IPS DF 6.9 (cell line): ENCODE measurements at places on chromosomes 5 and 9.

DNA sequence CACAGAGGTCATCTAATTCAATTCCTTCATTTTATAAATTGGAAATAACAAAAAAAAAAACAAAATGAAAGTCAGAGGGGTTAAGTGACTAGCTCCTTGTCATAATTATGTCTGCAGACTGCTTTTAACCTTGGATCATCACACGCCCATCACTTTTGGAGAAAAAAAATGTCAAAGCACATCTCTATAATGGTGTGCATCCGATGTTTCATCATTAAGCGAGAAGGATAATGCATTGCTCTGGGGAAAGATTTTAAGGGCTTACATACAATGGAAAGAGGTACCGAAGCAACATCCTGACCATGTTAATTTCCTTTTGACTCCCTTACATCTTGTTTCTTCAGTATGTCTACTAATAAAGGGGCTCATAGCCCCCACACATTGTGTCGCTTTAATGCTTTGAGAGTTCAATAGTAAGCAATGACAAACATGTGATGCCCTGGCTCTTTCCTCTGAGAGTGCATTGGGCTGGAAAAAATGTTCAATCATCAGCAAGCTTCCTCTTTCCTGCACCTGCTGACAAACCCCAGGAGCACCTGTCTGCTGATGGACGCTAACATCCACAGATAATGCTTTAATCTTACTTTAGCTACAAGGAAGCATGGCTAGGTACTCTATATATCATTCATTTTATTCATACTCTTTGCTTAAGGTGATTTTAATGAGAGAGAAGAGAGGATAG lies 242.2 kb downstream of the SMARCA2 start:
- H3K4me1 ChIP-seq: no peaks in the 10 kb centered on the region
- DNase-seq: no peak

- no peak overlapping the region for H3K4me3 ChIP-seq
- no peaks in the 10 kb centered on the region for H3K36me3 ChIP-seq
- H3K27ac ChIP-seq: no peak overlapping the region
- no peaks in the 10 kb centered on the region for H3K4me1 ChIP-seq
Measured at GRCh38 chr5:79346420-79346824, 110.5 kb downstream of the JMY start.

- no peaks in the 10 kb centered on the region for H3K36me3 ChIP-seq
- DNase-seq: no peak
- H3K27me3 ChIP-seq: no peaks in the 10 kb centered on the region
- no peaks in the 10 kb centered on the region for H3K4me1 ChIP-seq
Measured at GRCh38 chr9:110820381-110820780, 151.8 kb downstream of the MUSK start.

DNA sequence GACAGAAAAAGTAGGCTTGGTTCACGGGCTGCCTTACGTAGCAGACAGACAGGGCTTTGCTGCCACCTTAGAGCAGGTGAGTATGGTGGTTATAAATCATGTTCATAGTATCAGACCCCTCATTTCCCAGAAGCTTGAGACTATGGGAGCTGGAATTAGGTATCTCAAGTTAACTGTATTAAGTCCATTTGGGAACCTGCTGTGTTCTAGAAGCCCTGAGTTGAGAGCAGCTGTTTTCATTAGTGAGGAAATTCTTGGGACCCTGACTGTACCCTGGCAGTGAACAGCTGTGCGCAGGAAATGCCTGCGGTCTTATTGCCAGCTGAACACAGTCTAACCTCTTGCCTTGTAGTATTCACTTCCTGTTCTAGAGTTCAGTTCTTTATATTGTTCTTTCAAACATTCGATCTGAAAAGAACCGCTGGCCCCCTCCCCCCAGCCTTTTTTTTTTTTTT lies 29.8 kb downstream of the UGCG start:
- no peak overlapping the region for H3K4me3 ChIP-seq
- no peaks in the 10 kb centered on the region for H3K27me3 ChIP-seq
- no peak for DNase-seq

GRCh38 chr9:93302586-93303257 lies 118.8 kb downstream of the WNK2 start:
- no peak overlapping the region for H3K4me3 ChIP-seq
- no peak overlapping the region for H3K27ac ChIP-seq
- H3K4me1 ChIP-seq: no peaks in the 10 kb centered on the region; the same call in 1 of the 2 replicates
- no peak for DNase-seq
- H3K36me3 ChIP-seq: no peaks in the 10 kb centered on the region; the same call in 1 of the 2 replicates

- H3K27ac ChIP-seq: no peak overlapping the region
- DNase-seq: no peak
- no peak overlapping the region for H3K4me3 ChIP-seq
- H3K36me3 ChIP-seq: no peaks in the 10 kb centered on the region
Measured at GRCh38 chr5:125699860-125700259, 723.3 kb upstream of the GRAMD2B start.

GRCh38 chr5:1463326-1464095 lies 18.3 kb upstream of the SLC6A3 start:
- no peaks in the 10 kb centered on the region for H3K4me1 ChIP-seq
- no peaks in the 10 kb centered on the region for H3K27me3 ChIP-seq
- no peak overlapping the region for H3K27ac ChIP-seq
- no peak overlapping the region for H3K4me3 ChIP-seq
- no peak for DNase-seq
- H3K36me3 ChIP-seq: peaks cover 47% of the 10 kb centered on the region

DNA sequence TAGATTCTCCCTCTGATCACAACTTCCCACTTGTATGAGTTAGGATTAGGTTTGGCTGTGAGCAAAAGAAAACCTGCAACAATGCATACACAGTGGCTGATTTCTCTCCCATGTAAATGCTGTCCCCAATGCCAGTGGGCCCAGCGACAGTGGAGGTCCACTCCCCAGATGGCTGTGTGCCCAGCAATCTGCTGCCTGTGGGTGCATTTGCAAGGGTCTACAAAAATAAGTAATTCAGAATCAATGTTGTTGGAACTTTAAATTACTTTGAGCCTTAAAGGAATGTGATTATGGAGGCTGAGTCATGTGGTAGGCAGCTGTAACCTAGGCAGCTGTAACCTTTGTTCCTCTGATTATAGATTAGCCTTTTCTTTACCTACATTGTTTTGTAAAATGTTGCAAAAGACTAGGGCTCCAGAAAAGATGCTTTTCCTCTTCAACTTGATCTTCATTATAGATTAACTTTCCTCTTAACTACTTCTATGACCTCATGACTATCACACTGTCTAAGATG lies 14.2 kb upstream of the MXD3 start:
- H3K4me3 ChIP-seq: no peak overlapping the region
- DNase-seq: no peak
- H3K4me1 ChIP-seq: peaks cover 4% of the 10 kb centered on the region; the same call in 1 of the 2 replicates
- peak overlapping the region; percentile 72 for H3K27ac ChIP-seq
- H3K27me3 ChIP-seq: no peaks in the 10 kb centered on the region

DNA sequence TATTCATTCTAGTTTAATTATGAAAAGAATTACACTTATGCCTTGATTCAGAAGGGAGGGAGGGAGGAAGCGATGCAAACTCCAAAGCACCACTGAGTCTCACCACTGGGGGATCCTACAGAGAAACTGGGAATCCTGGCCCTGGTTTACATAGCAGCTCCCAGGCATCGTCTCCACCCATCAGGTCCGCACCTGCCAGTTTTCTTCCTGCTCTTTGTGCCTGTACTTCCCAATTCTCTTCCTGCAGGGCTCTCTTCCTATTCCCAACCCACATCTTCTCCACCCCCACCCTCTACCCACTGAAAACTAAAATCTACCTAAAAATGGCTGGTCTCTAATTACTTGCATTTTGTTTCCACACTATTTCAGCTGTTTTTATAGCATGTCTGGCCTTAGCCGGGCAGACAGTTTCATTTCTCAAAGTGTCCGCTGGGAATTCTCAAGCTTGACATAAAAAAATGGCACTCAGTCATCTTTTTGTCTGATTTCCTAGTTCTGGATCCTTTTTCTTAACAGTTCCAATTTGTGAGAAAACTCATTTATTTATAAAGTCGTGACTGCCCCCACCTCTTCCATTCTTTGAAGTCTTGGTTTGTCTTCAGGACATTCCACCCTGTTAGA lies 1.6 kb upstream of the TNIP1 start:
- no peaks in the 10 kb centered on the region for H3K27me3 ChIP-seq
- no peak for DNase-seq
- no peak overlapping the region for H3K4me3 ChIP-seq

GRCh38 chr5:61734966-61735365 lies 402.9 kb downstream of the ZSWIM6 start:
- no peaks in the 10 kb centered on the region for H3K36me3 ChIP-seq
- H3K4me3 ChIP-seq: no peak overlapping the region
- no peaks in the 10 kb centered on the region for H3K27me3 ChIP-seq
- no peak overlapping the region for H3K27ac ChIP-seq

DNA sequence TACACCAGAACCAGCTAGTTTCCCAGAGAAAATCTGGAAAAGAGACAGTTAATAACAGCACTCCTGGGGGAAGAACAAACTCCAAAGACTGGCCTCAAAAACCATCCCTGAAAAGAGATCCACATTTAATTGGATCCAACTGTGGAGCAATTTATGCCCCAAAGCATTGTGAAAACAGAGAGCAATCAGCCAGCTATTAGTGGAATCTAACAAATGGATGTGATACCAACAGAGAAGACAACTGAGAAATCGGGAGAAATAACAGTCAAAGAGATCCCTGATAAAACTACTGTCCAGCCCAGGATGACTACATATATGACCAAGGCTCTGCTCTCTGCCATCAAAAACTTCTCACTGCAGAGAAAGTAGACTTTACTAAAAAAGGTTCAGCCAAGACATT lies 40.5 kb upstream of the TRIO start:
- no peak overlapping the region for H3K4me3 ChIP-seq
- DNase-seq: no peak
- H3K4me1 ChIP-seq: no peaks in the 10 kb centered on the region
- no peaks in the 10 kb centered on the region for H3K27me3 ChIP-seq
- no peak overlapping the region for H3K27ac ChIP-seq
- H3K36me3 ChIP-seq: no peaks in the 10 kb centered on the region

DNA sequence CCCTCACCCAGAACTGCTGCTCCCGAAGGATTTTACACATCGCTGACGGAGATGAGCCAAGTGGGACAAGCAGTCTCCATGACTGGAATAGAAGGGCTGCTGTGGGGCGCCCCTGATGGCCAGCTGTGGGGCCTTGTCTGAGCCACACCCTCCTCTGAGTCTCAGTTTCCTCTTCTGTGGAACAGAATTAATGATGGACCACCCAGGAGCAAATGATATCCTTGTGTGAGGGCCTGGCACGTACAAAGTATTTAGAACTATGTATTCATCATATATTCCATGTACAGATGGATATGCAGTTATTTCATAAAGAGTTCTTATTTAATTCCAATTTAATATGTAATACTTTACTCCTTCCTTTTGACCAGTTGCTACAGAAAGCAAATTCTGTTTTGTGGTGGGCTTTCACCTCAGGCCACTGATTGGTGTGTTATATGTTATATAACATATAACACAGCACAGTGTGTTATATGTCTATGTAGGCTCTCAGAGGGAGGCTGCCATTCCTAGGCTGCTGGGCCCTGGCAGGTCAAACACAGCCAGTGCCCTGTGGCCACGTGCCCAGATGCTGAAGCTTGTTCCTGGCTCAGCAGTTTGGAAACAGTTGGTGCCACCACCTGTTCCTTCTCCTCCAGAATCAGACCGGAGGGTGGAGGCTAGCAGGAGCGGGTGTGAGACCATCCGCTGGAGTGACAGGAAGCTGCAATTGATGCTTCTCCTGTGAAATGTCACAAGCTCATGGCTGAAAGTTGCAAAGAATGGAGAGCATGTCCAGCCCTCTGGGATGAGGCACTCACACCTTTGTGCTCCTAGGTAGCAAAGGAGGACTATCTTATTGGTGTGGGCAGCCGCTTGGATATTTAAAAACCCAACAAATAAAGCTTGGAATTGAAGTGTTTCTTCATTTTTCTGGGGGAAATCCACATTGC lies 4.4 kb upstream of the FGD3 start:
- no peak for DNase-seq
- H3K27me3 ChIP-seq: no peaks in the 10 kb centered on the region
- H3K36me3 ChIP-seq: no peaks in the 10 kb centered on the region
- no peak overlapping the region; the same call in 1 of the 2 replicates for H3K4me3 ChIP-seq

DNA sequence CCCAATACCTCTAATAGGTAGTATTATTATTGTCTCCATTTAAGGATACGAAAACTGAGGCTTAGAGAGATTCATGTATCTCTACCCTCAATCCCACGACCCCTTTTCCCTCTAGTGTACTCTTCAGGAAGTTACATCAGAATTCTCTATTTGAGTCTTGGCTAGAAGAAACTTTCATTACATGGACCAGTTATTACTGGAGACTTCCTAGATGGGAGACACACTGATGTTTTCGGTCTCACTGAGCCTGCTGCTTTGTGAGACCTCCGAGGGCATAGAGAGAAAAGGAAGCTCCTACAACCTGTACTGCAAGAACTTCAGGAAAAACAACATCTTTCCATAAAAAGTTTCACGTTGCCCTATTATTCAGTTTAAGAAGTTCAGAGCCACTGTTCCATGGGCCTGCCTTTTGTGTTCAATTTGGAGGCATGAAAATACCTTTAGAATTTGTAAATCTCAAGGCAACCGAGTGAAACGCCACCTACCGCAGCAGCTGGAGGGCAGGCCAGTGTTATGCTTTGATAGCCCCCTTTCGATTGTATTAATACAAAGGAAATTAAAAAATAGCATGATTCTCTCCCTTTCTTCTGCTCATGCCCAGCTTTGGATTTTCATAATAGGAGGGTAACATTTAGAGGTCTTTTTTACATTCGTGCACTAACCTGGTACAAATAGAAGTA lies 223.3 kb downstream of the EBF1 start:
- 0 out of 2 replicates have a peak, but pooled peaks cover 1% of the 10 kb centered on the region for H3K4me1 ChIP-seq
- no peak overlapping the region for H3K4me3 ChIP-seq
- no peak for DNase-seq

DNA sequence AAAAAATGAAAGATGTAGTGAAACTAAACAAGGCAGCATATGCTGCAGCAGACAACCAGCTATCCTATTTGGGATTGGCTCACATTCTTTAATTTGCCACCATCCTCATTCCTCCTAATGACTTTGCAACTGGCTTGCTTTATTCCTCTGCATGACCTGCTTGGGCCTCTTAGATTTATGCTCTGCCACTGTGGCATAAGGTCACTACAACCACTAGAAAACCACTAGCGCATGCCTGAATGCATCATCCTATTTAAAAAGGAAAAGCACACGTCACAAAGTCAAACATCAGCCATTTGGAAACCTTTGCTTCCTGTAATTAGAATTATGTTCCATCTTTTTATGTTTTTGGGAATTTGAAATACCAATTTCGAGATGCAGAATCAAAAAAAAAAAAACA lies 40.8 kb upstream of the CCDC152 start:
- no peak overlapping the region for H3K27ac ChIP-seq
- DNase-seq: no peak

DNA sequence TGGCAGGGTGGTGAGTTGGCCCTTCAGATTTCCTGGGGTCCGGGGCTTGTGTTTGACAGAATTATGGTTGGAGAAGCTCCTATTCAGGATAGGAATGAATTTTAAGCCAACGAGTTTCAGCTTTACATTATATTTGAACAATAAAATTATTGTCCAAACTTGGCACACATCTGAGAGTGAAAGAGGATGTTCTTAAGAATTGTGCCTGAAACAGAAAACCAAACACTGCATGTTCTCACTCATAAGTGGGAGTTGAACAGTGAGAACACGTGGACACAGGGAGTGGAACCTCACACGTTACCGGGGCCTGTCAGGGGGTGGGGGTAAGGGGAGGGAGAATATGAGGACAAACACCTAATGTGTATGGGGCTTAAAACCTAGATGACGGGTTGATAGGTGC lies 111.8 kb upstream of the ACTBL2 start:
- no peaks in the 10 kb centered on the region for H3K27me3 ChIP-seq
- no peak for DNase-seq
- no peaks in the 10 kb centered on the region for H3K36me3 ChIP-seq
- H3K4me1 ChIP-seq: no peaks in the 10 kb centered on the region
- no peak overlapping the region for H3K27ac ChIP-seq

- no peak overlapping the region for H3K27ac ChIP-seq
- no peak overlapping the region for H3K4me3 ChIP-seq
- DNase-seq: no peak
- H3K4me1 ChIP-seq: no peaks in the 10 kb centered on the region
- no peaks in the 10 kb centered on the region for H3K36me3 ChIP-seq
- no peaks in the 10 kb centered on the region for H3K27me3 ChIP-seq
Measured at GRCh38 chr9:25212361-25212760, 465.9 kb downstream of the TUSC1 start.
